CD14-positive monocyte (primary cell): ENCODE measurements at places on chromosomes 12 and 14. TPM values are rescaled to one million over a fixed set of nuclear protein-coding genes. Genes with fewer than 3 reads are reported as not detected.

DNA sequence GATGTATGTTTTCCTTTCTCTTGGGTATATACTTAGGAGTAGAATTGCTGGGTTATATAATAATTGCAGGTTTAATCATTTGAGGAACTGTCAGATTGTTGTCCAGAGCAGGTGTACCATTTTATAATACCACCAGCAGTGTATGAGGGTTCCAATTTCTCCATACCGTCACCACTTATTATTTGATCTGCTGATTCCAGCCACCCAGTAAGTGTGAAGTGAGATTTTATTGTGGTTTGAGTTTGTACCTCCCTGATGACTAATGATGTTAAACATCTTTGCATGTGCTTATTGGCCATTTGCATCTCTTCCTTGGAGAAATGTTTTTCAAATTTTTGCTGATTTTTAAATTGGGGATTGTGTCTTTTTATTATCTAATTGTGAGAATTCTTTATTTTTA is 15.1 kb downstream of the NCKAP5L start:
- H3K36me3 ChIP-seq = peaks cover 8% of the 10 kb centered on the region
- H3K27ac ChIP-seq = no peak overlapping the region
- H3K27me3 ChIP-seq = no peaks in the 10 kb centered on the region
- H3K4me3 ChIP-seq = no peak overlapping the region
- no peak for DNase-seq
- peaks cover 11% of the 10 kb centered on the region for H3K4me1 ChIP-seq

DNA sequence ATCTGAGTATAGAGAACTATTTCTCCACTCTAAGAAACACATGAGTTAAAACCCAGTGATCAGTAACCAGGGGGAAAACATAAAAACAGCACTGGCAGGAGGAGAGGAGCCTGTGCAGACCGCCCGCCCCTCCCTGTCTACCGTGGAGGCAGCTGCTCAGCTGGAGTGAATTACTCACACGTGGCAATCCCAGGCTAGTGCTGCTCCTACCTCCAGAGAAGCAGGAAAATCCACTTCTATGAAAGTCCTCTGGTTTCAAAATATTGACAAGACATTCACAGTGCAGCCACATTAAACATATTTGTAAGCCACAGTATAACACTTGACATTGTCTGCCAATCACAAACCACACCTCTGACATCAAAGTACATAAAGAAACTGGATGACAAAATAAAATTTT is 16.7 kb downstream of the TMEM132D start:
- DNase-seq = no peak
- no peaks in the 10 kb centered on the region for H3K4me1 ChIP-seq
- H3K36me3 ChIP-seq = no peaks in the 10 kb centered on the region
- H3K27me3 ChIP-seq = no peaks in the 10 kb centered on the region
- no peak overlapping the region for H3K4me3 ChIP-seq

MYL2 gene
- not detected for polyA plus RNA-seq

GRCh38 chr12:114174326-114174725 is 208.2 kb upstream of the RBM19 start:
- no peaks in the 10 kb centered on the region for H3K27me3 ChIP-seq
- no peak for DNase-seq
- no peak overlapping the region for H3K4me3 ChIP-seq
- H3K36me3 ChIP-seq = no peaks in the 10 kb centered on the region
